Subcutaneous preadipocyte (primary cell): ENCODE measurements at places on chromosomes 3 and 15. TPM values are rescaled to one million over a fixed set of nuclear protein-coding genes. Genes with fewer than 3 reads are reported as not detected.

The MOBP gene
- total RNA-seq = not detected in 2 replicates

The FBN1 gene
- total RNA-seq = 954 and 1,082 TPM in 2 replicates

The TLR9 gene
- total RNA-seq = not detected in 2 replicates

The CHST14 gene
- 9.6 and 10.0 TPM in 2 replicates for total RNA-seq

The TEX55 gene
- not detected in 2 replicates for total RNA-seq

The ACOX2 gene
- total RNA-seq = 13.1 and 28.7 TPM in 2 replicates

The CELF6 gene
- total RNA-seq = not detected in 2 replicates

The IGSF11 gene
- total RNA-seq = under 0.01 TPM in 1 of 2 replicates, not detected in the other

The EPM2AIP1 gene
- total RNA-seq = 19.5 and 23.5 TPM in 2 replicates

The SKOR1 gene
- total RNA-seq = under 0.01 TPM in 2 replicates

The CHRM5 gene
- total RNA-seq = under 0.01 TPM in 1 of 2 replicates, not detected in the other

The PRR20G gene
- total RNA-seq = not detected in 2 replicates

The MINAR1 gene
- 0.73 and 0.98 TPM in 2 replicates for total RNA-seq

The C2CD4A gene
- total RNA-seq = not detected in 2 replicates

The ARL13B gene
- 7.7 and 12.5 TPM in 2 replicates for total RNA-seq

The GAP43 gene
- 0.39 and 0.73 TPM in 2 replicates for total RNA-seq

The PLSCR5 gene
- total RNA-seq = not detected in 2 replicates

The RTP1 gene
- not detected in 2 replicates for total RNA-seq

The MLF1 gene
- 3.5 and 4.4 TPM in 2 replicates for total RNA-seq

The CLRN1 gene
- not detected in 2 replicates for total RNA-seq

The C3orf49 gene
- total RNA-seq = not detected in 2 replicates

The DUOXA1 gene
- not detected in 2 replicates for total RNA-seq

The SH2D7 gene
- not detected in 2 replicates for total RNA-seq

The INKA1 gene
- 6.2 and 6.6 TPM in 2 replicates for total RNA-seq

The ITIH1 gene
- total RNA-seq = not detected in 2 replicates

The ENTPD3 gene
- not detected in 2 replicates for total RNA-seq

The ADGRG7 gene
- total RNA-seq = not detected in 2 replicates

The UMPS gene
- 16.9 and 36.9 TPM in 2 replicates for total RNA-seq

The SCN11A gene
- under 0.01 TPM in 1 of 2 replicates, not detected in the other for total RNA-seq

The CAND2 gene
- total RNA-seq = 0.20 and 1.1 TPM in 2 replicates

The CCDC12 gene
- 23.1 and 26.6 TPM in 2 replicates for total RNA-seq

The ZPLD1 gene
- total RNA-seq = not detected in 2 replicates

The NOX5 gene
- 0.20 and 0.37 TPM in 2 replicates for total RNA-seq

The NAALADL2 gene
- total RNA-seq = 15.1 and 19.0 TPM in 2 replicates

The CAPN7 gene
- total RNA-seq = 30.1 and 41.1 TPM in 2 replicates

The INSYN1 gene
- 0.59 and 0.73 TPM in 2 replicates for total RNA-seq

The CEMIP gene
- 1.4 and 8.5 TPM in 2 replicates for total RNA-seq

The MAGEL2 gene
- total RNA-seq = not detected in 2 replicates

The ECE2 gene
- total RNA-seq = not detected in 2 replicates

The IRAK2 gene
- 5.5 and 10.8 TPM in 2 replicates for total RNA-seq

The MEIS2 gene
- total RNA-seq = 29.8 and 43.6 TPM in 2 replicates

The ROPN1B gene
- not detected in 2 replicates for total RNA-seq

The CCDC54 gene
- not detected in 2 replicates for total RNA-seq

The IQGAP1 gene
- total RNA-seq = 226 and 287 TPM in 2 replicates

The GOLGA8S gene
- total RNA-seq = not detected in 2 replicates

The ACVR2B gene
- 1.1 and 1.6 TPM in 2 replicates for total RNA-seq

The ARHGAP31 gene
- 1.8 and 6.5 TPM in 2 replicates for total RNA-seq

The FES gene
- total RNA-seq = 15.4 and 25.7 TPM in 2 replicates

The ADAMTSL3 gene
- total RNA-seq = 0.20 and 0.37 TPM in 2 replicates

The IGSF10 gene
- total RNA-seq = under 0.01 TPM in 2 replicates

The UBAP1L gene
- total RNA-seq = 2.2 TPM in 2 replicates

The C3orf80 gene
- under 0.01 and 0.20 TPM in 2 replicates for total RNA-seq

The NANOGP8 gene
- 0.39 and 0.73 TPM in 2 replicates for total RNA-seq

The MESP1 gene
- total RNA-seq = 0.20 TPM in 1 of 2 replicates, not detected in the other

The COL6A5 gene
- total RNA-seq = not detected in 2 replicates

The GOLGA6L7 gene
- total RNA-seq = not detected in 2 replicates

The HTD2 gene
- 5.1 and 5.3 TPM in 2 replicates for total RNA-seq

The SSUH2 gene
- 0.37 TPM in 1 of 2 replicates, not detected in the other for total RNA-seq
